ENCODE measurements at places on chromosomes 1 and 21.

DNA sequence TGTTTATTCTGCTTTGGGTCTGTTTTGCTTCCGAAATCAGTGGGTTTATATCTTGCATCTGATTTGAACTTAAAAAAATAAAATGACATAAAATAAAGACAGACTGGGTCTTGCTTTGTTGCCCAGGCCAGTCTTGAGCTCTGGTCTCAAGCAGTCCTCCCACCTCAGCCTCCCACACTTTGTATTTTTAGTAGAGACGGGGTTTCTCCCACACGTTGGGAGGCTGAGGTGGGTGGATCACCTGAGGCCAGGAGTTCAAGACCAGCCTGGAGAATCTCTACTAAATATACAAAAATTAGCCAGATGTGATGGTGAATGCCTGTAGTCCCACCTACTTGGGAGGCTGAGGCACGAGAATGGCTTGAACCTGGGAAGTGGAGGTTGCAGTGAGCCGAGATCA, 5.9 kb downstream of the ZYG11A start:
- DNase-seq: no peak

DNA sequence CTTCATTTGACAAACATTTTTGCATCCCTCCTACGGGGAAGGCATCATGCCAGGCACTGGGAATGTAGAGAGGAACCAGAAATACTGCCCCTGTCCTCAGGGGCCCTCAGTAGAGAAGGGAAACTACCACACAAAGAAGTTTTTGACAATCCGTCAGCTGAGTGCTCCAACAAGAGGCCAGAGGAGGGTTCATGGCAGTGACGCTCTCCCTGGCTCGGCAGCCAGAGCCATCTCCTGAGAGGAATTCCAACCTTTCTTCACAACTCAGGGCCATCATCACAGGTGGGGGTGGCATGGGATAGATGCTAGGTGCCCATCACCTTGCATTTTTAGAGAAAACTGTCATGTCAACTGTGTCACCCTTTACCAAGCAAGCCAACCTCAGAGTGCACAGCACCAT, 154.1 kb downstream of the HIVEP3 start:
- DNase-seq: no peak

DNA sequence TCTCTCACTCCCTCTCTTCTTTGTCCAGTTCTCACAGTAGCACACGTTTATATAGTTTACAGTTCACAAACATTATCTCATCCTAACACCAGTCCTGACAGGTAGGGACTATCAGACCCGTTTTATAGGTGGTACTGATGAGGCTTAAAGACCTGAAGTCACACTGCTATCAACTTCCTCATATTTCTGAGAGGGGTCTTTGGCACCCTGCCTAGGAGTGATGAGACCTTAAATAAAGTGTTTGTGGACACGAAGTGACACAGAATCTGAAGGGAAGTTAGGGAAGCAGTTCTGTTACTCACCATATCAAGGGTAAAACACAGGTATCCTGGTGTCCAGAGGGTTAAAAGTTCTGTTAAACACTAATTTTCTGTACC, 590 bp upstream of the TACSTD2 start:
- no peak for DNase-seq

DNA sequence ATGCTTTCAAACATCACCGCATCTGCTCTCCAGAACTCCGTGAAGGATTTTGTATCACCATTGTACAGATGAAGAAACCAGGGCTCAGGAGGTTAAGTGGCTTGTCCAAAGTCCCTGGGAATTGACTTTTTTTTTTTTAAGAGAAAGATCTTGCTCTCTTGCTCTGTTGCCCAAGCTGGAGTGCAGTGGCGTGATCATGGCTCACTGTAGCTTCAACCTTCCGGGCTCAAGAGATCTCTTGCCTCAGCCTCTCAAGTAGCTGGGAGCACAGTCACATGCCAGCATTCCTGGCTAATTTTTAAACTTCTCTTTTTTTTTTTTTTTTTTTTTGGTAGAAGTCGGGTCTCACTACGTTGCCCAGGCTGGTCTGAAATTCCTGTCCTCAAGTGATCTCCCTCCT, 6.9 kb upstream of the TAS1R2 start:
- DNase-seq: no peak

- DNase-seq: no peak
These were observed 19.6 kb downstream of the MTHFR start for GRCh38 chr1:11786168-11786567.

DNA sequence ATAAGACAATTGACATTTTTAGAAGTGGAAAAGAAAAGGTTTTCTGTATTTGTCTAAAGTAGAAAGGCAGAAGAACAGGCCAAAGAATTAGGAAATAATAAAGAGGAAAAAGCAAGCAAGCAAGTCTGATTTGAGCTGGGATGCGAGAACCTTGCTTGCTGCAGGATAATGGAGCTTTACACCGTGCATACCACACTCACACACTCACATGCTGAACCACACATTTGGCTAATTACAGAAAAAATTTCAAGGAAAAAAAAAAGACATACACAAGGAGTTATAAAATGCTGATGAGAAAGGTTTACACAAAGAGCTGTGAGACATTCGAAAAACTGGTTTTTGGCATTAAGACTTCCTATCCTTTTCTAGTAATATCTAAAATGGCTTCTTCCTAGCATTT, 593.9 kb downstream of the KIF26B start:
- no peak for DNase-seq

DNA sequence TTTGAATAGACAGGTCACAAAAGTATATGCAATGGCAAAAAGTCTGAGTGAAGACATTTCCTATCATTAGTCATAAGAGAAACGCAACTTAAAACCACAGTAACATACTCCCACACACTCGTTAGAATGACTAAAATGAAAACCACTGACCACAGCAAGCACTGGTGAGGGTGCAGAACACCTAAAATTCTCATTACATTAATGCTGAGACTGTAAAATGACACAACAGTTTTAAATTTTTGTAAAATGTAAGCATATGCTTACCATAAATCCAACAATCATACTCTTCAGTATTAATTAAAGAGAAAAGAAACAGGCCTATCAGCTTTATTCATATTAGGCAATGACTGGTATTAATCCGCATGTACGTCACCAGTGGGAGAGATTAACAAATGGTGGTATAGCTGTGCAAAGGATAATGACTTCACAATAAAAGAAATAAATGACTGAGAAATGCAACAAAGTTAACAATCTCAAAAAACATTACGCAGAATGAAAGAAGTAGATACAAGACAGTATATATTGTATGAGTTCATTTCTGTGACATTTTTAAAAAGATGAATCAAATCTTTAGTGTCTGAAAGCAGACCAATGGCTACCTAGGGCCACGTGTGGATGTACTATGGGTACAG, 253.5 kb downstream of the AKT3 start:
- no peak for DNase-seq

DNA sequence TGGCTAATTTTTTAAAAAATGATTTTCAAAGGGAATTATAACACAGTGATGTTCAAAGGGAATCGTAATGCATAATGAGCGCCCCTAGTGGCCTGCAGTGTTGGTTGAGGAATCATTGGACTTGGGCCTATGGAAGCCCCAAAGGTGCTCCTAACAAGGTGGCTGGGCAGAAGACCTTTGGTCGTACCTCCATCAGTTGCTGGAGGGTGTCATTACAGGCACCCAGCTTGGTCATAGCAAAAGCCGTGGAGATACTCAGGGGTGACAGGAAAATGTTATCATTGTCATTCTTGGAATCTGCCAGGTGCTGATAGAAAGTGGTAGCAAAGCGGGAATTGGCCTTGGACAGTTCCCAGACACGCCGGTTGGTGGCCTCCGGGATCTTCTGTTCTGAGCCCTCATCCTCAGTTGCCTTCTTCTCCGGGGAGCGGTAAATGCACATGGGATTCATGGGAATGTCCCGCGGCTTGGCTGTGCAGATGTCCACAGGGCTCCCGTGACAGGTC, 2.7 kb downstream of the SERPINC1 start:
- no peak for DNase-seq

DNA sequence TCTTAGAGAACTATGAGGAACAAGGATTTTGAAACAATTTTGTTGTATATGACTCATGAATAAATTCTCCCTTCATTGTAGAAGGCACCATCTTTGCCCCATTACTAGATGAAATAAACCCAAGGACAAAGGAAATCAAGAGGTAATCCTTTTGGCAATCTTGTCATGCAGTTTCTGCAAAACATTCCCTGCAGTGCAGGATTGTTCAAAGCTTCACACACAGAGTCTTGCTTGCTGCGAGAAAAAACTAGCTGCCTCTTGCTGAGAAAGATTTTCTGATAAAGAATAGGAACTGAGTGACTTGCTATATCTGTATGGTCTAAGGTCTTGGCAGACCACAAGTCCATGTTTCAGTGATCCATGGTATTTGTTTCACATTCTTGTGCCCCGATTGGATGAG, 657.4 kb upstream of the ADGRL4 start:
- no peak for DNase-seq

GRCh38 chr1:183576537-183576936, 13.7 kb downstream of the NCF2 start:
- no peak for DNase-seq

- no peak for DNase-seq
These were observed 45.1 kb downstream of the CDC7 start for GRCh38 chr1:91545506-91546300.

DNA sequence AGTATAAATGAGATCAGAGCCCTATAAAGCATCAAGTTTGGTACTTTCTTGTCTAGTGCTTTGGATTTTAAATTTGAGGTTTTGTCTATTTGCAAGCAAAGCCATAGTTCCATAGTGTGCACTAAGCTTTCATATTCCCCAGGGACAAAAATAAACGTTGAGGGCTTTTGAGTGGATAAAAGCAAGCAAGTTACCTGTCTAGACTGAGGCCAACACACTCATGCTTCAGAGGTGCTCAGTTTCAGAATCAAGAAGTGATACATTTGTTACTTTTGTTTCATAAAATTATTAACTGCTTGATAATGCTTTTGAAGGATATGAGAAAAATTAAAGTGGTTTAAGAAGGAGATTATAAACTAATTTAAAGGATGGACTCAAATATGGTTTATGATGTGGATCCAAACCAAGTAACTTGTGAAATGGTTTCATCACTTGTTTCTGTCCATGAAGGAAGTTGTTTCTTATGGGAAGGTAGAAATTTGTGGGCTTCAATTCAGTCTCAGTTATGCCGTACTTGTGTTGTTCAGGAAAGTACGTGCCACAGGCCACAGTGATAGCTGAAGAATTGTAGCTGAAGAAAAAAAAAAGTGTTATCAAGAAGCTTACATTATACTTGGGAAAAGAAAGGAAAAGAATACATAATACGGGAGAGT, 71.2 kb downstream of the CHRM3 start:
- no peak for DNase-seq

DNA sequence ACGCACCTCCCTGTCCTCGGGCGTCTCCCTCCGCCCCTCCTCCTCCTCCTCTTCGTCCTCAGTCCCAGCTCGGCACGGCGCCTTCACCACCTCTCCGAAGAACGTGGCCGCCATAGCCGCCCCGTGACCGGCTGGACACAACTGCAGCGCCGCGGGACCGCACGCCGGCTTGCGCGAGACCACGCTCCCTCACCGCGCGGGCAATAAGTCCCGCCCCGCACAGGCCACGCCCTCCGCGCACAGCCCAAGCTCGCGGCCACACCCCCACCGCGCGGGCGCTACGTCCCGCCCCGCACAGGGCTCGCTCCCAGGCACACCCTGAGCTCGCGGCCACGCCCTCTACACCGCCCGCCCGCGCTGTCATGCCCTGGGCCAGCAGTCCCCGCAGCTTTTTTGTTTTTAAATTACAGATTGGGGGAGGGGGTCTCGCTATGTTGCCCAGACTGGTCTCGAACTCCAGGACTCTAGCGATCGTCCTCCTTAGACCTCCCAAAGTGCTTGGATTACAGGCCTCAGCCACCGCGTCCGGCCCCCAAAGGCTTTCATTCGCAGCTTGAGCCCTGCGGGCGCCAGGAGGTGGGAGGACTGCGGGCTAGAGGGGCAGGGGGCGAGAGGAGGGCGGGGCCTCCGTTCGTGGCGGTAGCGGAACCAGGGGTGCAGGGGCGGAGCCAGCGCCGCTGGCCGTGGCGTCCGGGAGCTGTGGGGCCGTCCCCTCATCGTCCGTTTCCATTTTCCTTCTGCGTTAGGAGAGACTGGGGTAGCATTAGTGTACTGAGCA, at the start of gene PSMG1:
TSS of gene PSMG1 (minus strand) at position 180 of the 778 bp plus-strand sequence. CDS start at position 114, 66 bp downstream.
- peak; percentile 90 for DNase-seq

- no peak for DNase-seq
These were observed 7.9 kb upstream of the OPRD1 start for GRCh38 chr1:28804071-28804470.

DNA sequence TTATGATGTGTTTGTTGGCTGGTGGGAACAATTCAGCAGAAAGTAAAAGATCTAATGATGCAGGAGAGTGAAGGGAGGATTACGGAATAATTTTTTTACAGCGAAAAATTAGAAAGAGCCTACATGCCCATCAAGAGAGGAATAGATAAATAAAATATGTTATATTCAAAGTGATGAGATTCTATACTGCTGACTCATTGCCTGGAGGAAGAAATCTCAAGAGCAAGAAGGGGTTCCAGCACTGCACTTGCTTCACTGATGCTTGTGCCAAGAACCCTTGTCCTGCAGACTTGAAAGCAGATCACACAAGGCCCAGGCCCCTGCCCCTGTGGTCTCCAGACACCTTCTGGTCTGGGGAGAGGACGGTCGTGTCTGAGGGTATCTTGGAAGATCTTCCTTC, 295.1 kb upstream of the POU3F1 start:
- no peak for DNase-seq

- no peak for DNase-seq
These were observed 21.4 kb downstream of the TEX38 start for GRCh38 chr1:46692811-46693770.

GRCh38 chr1:65002508-65003315, 36.4 kb upstream of the JAK1 start:
- DNase-seq: peak; percentile 29

DNA sequence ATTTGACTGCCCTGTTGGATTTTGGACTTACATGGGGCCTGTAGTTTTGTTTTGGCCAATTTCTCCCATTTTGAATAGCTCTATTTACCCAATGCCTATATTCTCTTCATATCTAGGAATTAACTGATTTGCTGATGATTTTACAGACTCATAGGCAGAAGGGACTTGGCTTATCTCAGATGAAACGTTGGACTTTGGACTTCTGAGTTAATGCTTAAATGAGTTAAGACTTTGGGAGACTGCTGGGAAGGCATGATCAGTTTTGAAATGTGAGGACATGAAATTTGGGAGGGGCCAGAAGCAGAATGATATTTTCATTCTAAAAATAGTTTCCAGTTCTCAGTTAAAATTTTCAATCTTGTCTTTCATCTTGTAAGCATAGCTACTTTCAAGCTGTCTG, 222.3 kb downstream of the COP1 start:
- DNase-seq: no peak

GRCh38 chr21:36208326-36209013, 51.8 kb downstream of the DOP1B start:
- DNase-seq: no peak

- no peak for DNase-seq
These were observed 140.5 kb downstream of the CSMD2 start for GRCh38 chr1:34024485-34024884.

- DNase-seq: no peak
These were observed 307.4 kb downstream of the KIF26B start for GRCh38 chr1:245462161-245462560.
